ENCODE measurements at places on chromosomes 13 and 19.

DNA sequence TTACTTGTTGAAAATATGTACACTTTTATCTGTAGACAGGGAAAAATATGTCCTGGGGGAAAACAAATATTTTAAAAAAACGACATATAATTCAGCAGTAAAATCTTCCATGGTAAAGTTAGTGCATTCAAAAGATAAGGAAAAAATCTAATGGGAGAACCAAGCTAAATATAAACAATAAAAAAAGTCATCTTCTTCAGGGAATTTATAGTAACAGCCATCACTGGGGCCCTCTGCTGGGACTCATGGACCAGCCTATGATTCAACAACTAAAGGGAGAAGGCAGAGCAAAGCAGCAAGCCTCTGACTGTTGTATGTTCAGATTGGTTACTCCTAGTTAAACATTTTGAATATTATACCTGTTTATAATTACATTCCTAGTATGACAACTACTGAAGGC is 93.0 kb downstream of the ITGBL1 start:
- DNase-seq, result no peak

DNA sequence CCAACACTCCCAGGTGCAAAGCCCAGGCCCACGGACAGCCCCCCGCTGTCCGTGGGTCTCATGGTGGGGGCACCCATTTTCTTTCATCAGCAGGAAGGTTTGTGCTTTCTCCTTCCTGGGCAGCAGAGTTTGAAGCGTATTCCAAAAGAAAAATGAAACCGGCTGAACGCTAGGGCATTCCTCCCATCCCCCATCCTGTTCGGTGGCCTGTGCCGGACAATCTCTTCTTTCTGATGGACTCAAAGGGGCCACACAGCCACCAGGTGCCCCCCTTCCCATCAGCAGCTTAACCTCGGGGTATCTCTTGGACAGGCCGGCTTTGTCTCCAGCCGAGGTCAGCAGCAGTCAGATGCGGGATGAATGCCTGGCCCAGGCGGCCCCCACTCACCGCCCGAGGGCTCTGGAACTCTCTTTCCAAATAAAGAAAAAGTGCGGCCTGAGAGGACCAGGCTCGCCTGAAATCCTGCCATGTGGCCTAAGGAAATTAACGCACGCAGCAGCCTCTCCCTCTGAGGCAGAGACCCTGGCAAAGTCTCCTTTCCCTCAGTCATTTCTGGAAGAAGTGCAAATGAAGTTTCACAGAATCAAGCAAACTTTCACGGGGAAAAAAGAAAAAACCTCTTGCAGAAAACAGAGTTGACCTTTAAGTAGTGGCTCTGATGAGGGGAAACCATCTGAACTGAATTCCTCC is 67.8 kb downstream of the RASA3 start:
- no peak for DNase-seq

GRCh38 chr19:45564131-45564780 is 20.3 kb downstream of the OPA3 start:
- DNase-seq, result peak; percentile 77

GRCh38 chr13:19634256-19634740 is 839 bp downstream of the MPHOSPH8 start:
- no peak for DNase-seq

GRCh38 chr13:87999240-87999700 is 328.1 kb downstream of the SLITRK5 start:
- no peak for DNase-seq

DNA sequence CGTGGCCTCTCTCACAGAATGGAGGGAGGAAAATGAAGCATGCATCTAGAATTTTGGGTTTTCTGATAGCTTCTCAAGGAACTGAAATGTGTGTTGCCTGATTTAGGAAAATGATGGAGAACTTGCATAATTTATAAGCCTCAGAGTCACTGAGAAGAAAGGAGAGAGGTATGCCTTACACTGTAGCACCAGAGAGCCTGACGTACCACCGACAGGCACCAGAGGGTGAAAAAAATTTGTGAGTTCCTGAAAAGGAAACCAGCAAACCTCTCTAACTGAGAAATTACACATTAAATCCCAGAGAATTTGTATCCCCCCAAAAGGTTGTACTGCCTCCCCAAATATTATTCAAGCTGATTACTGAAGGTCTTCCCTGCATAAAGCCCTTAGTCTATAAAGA is 915.3 kb upstream of the SLITRK6 start:
- DNase-seq, result no peak

DNA sequence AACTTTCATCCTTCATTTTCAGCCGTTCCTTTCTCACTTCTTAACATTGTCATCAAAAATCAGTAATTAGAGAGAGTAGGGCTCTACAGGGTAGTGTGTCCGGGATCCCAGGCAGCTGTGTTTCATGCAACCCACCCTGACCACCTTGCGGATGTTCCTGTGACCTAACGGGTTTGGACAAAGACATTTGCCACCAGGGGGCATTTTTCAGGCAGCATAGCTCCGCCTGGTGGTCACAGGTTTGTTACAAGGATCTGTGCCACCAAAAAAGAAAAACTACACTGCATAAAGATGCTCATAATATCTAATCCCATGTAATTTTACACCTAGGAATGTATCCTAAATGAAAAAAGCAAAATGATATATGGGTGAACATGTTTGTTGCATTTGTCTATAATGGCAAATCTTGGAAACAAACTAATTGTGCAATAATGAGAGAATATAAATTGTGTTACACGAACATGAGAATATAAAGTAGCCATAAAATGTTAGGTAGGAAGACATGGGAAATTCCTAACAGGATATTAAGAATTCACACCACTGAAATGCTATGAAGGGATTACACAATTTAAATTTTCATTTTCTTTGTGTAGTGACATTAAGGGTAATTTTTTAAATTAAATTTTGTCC is 123.0 kb downstream of the SLC7A1 start:
- DNase-seq, result peak; percentile 35

DNA sequence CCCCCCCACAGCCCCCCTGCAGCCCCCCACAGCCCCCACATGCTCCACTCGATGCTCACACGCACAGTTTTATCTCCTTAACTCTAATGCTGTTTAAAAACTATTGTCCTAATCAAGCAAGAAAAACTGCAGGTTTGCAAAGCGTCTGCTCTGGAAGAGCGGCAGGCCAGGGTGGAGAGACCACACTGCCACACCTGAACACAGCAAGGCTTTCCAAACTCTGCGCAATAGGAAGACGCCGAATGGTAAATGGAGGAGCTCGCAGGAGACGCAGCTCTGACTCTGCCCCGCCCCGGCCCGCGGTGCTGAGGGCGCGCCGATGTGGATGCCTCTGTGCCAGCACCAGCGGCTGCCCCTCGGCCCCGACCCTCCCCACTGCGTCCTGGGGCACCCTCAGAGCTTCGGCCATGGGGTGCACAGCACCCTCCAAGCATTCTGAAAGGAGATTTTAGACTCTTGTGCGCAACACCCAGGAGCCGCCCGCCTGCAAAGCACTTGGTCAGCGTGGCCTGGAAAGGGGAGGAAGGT is 32.4 kb downstream of the RASA3 start:
- peak; percentile 67 for DNase-seq

- no peak for DNase-seq
Observed at GRCh38 chr13:98787173-98787572, 34.7 kb upstream of the SLC15A1 start.

DNA sequence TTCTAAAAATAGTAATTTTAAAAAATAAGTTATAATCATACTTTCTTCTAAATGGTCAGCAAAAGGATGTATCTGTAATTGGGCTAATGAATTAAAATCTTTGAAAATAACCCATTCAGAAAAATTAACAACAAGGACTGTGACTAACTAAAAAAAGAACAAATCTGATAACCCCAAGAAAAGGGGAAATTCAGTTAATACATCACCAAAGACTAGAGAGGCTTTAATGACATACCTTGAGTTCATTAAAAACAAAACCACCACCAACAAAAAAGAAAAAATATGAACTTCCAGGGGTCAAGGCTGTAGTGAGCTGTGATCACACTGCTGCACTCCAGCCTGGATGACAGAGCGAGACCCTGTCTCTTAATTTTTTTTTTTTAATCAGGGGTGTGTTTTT is 121.8 kb downstream of the TBC1D4 start:
- no peak for DNase-seq
